Activated T-cell treated with anti-CD3 and anti-CD28 coated beads, Interleukin-2, amount 50 U/mL, for 48 hours (primary cell): ENCODE measurements at places on chromosomes 1 and 21.

- no peak for DNase-seq
These were observed 58.4 kb upstream of the DYNLT5 start for GRCh38 chr1:66693856-66694255.

DNA sequence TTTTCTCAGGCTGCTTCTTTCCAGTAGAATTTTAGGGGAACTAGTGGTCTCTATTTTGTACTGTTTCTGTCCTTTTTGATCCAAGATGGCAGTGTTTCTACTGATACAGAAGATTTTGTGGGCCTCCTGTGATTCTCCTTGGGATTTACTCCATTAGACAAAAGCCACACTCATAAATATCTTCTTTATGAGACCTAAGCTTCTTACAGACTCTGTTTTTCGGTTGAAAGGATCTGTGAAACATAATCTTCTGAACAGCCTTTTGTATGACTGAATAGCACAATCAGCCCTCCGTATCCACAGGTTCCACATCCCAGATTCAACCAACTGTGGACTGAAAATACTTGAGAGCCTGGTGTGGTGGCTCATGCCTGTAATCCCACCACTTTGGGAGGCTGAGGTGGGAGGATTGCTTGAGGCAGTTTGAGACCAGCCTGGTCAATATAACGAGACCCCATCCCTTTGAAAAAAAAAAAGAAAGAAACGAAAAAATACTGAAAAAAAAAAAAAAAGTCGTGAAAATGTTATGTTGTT is 10.8 kb upstream of the PSMD4 start:
- DNase-seq: no peak

- no peak for DNase-seq
These were observed 40.0 kb downstream of the SYNJ1 start for GRCh38 chr21:32687643-32688345.

DNA sequence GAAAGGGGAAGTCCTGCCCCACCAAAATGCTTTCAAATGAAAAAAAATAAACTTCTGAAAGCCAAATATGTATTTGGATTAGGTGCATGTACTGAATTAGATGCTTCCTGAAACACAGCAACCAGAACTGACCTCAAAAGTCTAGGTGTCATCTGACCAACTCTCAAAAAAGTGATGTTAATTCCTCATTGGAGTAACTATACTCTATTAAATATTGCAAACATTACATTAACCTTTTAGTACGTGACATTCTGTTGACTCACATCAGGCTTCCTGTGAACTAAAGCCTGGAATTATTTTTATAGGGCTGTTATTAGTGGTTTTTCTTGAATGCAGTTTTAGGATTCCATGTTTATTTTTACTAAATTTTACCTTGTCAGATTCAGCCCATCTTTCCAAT is 73.5 kb downstream of the ASTN1 start:
- DNase-seq: no peak

DNA sequence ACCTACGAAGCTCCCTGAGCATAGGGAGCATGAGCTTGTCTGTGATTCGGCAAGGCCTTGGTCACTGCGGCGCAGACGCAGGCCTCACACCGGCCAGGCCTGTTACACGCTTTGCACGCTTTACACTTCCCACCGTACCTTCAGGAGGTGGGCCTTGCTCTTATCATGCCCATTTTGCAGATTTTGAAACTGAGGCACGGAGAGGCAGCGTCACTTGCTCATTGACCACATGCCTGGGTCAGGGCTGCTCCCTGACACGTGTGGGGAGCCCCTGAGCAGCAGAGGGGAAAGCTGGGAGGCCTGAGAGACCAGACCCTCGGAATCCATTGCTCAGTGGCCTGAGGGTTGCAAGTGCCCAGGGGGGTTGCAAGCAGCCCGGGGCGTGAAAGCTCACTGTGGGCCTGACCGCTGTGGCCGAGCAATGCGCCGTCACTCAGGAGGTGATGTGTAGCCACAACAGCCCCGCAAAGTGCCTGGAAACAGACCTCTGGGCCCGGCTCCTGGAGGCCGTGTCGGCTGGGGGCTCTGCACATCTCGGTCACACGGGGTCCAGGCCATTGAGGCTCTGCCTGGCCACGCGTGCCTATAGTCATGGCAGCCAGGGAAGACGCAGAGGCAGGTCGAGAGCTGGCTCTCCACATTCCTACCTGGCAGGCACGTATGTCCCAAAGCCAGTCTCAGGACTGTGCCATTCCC is 6.9 kb downstream of the ARHGEF16 start:
- DNase-seq: no peak

- no peak for DNase-seq
These were observed 4.2 kb upstream of the SIPA1L2 start for GRCh38 chr1:232634096-232634495.

DNA sequence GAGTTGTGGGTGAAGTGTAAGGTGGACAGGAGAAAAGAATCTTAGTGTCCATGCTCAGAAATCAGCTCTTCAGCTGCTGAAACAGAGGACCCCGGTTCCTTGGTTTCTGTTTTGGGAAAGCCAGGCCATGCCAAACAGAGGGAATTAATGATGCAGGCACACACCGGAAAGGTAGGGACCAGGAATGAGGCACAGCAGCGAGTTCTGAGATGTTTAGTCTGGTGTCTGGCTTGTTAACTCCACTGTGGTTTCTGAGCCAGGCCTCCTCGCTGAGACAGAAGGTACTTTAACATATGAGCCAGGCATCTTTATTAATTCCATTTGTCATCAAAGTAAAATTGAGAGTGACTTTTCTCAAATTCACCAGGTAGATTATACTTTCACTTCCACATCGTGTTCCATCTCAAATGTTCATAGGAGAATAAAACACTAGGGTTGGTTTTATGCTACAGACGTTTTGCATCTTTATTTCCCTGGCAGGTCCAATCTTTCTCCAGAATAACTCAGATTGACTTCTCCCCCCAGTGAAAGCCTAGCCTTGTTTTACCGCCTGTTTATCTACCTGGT is 23.5 kb downstream of the LRRC8D start:
- peak; percentile 65 for DNase-seq

GRCh38 chr21:35083246-35083645 is 34.1 kb upstream of the RUNX1 start:
- no peak for DNase-seq

GRCh38 chr1:1130206-1131120 is 14.6 kb upstream of the C1orf159 start:
- DNase-seq: no peak

- DNase-seq: no peak
These were observed 55.9 kb upstream of the SAMD13 start for GRCh38 chr1:84245563-84245962.

- DNase-seq: no peak
These were observed 682.4 kb downstream of the LTN1 start for GRCh38 chr21:28310171-28310685.

- DNase-seq: no peak
These were observed 93.8 kb downstream of the ROR1 start for GRCh38 chr1:63867429-63868176.

DNA sequence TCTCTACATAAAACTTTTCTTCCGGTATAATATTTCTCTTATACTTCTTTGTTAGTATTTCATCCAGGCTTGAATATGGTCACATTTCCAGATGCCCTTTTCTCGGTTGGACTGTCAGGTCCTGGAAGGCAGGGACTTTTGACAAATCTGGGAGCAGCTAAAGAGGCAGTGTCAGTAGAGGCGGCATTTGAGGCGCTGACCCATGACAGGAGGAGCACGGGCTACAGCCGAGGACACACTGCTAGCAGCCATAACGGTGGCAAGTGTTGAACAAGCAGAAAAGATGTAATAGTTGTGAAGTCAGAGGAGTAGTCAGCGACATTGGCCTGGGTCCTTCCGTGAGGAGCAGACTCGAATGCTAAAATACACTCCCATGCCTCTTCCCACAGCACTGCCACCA is 14.5 kb upstream of the NRIP1 start:
- DNase-seq: no peak

DNA sequence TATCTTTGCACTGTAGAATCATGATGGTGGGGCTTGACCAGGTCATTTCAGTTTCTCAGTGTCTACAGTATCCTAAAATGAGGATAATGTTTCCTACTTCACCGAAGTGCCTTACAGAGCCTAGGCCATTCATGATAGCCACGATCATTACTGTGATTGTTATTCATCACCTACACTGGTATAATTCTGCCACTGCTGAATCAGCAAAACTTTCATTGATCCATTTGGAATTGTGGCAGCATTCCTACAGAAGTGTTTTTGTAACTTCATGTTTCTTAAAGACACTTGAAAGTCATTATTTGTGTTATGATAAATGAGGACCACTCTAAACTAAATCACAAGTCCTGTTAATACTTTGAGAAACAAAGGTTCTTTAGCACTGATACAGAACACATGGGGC is 6.0 kb upstream of the PLPPR5 start:
- DNase-seq: no peak

DNA sequence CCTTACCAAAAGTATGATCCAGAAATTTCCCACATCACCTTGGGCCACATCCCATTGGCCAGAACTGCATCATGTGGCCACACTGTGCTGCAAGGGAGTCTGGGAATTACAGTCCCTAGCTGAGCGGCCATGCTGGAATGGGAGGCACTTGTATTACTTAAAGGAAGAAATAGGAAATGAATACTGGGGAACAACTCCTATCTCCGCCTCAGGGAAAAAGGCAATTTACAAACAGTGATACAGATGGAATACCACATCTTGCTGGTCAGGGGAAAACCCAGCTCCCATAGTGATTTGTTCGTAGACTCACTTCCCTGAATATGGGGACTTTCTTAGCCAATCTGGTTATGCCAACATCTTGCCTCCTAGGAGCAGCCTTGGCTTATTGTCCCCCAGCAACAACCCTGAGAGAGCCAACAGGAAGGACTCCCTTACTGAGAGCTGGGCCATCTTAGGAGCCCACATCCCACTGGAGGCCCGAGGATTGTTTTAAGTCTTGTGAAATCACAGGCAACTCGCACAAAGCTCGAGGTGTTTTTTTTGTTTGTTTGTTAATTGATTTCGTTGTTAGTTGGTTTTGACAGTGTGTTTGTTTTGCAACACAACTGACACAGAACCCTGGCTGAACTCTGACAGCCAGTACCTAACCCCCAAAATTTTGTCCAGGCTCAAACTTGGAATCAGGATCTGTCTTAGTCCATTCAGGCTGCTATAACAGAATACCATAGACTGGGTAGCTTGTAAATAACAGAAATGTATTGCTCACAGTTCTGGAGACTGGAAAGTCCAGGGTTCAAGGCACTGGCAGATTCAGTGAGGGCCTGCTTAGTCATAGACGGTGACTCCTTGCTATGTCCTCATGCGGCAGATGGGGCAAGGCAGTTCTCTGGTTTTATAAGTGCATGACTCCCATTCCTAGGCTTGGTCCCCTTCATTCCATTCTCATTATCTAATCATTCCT is 14.9 kb downstream of the CDA start:
- DNase-seq: no peak

GRCh38 chr1:235402457-235403200 is 35.4 kb downstream of the TBCE start:
- no peak for DNase-seq

GRCh38 chr1:38326135-38326534 is 279.5 kb upstream of the POU3F1 start:
- no peak for DNase-seq

DNA sequence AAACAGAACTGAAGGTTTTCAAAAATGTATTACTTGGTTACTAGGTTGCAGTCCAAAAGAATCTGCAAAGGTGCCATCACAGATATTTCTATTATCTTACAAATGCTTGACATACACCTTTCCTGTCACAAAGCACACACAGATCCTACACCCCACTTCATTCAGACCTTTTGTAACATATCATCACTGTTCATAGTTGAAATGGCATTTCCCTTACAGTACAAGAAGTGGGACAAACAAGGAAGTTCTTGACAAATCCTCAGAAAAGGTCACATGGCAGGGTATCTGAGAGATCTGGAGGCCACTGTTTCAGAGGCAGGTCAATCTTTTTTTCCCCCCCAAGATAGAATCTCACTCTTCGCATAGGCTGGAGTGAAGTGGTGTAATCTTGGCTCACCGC is 21.3 kb downstream of the TOR1AIP2 start:
- no peak for DNase-seq

DNA sequence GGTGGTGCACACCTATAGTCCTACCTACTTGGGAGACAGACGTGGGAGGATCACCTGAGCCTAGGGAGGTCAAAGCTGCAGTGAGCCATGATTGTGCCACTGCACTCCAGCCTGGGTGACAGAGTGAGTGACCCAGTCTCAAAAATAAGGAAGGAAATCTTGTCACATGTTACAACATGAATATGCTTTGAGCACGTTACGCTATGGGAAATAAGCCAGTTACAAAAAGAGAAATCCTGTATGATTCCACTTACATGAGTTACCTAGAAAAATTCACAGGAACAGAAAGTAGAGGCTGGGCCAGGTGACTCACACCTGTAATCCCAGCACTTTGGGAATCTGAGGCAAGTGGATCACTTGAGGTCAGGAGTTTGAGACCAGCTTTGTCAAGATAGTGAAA is 6.7 kb upstream of the PADI6 start:
- no peak for DNase-seq

DNA sequence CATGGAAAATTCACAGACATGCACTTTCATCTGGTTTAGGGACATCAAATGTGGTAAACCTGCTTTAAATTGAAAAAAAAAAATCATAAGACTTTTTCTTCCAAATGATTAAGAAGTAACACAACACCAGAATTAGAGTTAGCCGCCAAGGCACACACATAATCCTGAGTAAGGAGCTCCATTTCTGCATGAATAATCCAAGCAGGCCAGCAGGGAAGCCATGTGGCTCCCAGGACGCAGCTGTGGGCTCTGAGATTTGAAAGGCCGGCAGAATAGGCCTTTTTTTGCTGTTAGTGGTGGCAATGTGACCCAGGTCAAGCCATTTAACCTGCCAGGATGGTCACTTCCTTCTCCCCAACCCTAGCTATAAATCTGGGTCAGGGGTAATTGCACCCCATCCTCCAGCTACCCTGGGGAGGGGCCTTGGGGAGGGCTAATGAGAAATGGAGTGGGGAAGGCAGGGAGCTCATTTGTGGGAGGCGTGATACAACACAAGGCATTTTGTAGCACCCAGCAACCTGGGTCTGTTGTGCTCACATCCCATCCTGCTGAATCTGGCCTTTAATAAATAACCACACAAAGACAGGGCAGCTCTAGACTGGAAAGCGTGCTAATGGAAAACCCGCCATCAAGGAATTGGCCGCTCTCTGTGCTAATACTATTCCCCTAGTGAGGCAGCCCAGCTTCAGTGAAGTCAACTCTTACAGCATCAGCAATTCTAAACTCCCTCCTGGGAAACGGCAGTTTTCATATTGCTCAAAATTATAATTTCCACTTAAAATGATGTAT is 178.5 kb downstream of the RHOU start:
- DNase-seq: no peak

GRCh38 chr1:14487671-14488070 is 110.8 kb upstream of the KAZN start:
- no peak for DNase-seq

GRCh38 chr1:211574705-211575104 is 4.3 kb downstream of the SLC30A1 start:
- DNase-seq: no peak
